Thoracic aorta endothelial cell (primary cell): ENCODE measurements at places on chromosomes 2 and 18. TPM values are rescaled to one million over a fixed set of nuclear protein-coding genes. Genes with fewer than 3 reads are reported as not detected.

Gene OR6B2
- total RNA-seq: not detected in 2 replicates

Gene ESPNL
- total RNA-seq: under 0.01 TPM in 1 of 2 replicates, not detected in the other

Gene DNPEP
- total RNA-seq: 29.8 and 40.6 TPM in 2 replicates

Gene CDH19
- not detected in 2 replicates for total RNA-seq

Gene ALPP
- total RNA-seq: not detected in 2 replicates

Gene ALLC
- total RNA-seq: not detected in 2 replicates

Gene LIPT1
- 4.7 and 7.8 TPM in 2 replicates for total RNA-seq

Gene EVX2
- not detected in 2 replicates for total RNA-seq

Gene MROH2A
- total RNA-seq: not detected in 2 replicates

Gene CFC1
- total RNA-seq: not detected in 2 replicates

Gene SNTG2
- not detected in 2 replicates for total RNA-seq

Gene MPHOSPH10
- 28.6 and 41.6 TPM in 2 replicates for total RNA-seq

Gene RNU2-63P
- total RNA-seq: under 0.01 and 106 TPM in 2 replicates

Gene CD8B2
- total RNA-seq: not detected in 2 replicates

Gene ERBB4
- total RNA-seq: 0.13 and 0.14 TPM in 2 replicates

Gene NT5DC4
- not detected in 2 replicates for total RNA-seq

Gene ALPG
- total RNA-seq: not detected in 2 replicates

Gene DUSP19
- total RNA-seq: 2.4 TPM in 2 replicates

Gene TMEFF2
- under 0.01 and 0.07 TPM in 2 replicates for total RNA-seq

Gene VWC2L
- total RNA-seq: not detected in 2 replicates

Gene GAL3ST2
- not detected in 2 replicates for total RNA-seq

Gene ATP8B1
- 85.6 and 95.1 TPM in 2 replicates for total RNA-seq

Gene CNDP2
- total RNA-seq: 71.5 and 98.6 TPM in 2 replicates

Gene NPHP1
- 6.1 and 7.9 TPM in 2 replicates for total RNA-seq

Gene GCG
- total RNA-seq: not detected in 2 replicates

Gene BMP10
- total RNA-seq: not detected in 2 replicates

Gene ACMSD
- total RNA-seq: not detected in 2 replicates

Gene PRSS56
- not detected in 2 replicates for total RNA-seq

Gene EML6
- total RNA-seq: 0.72 and 0.80 TPM in 2 replicates

Gene ST8SIA5
- 0.13 and 0.14 TPM in 2 replicates for total RNA-seq

Gene CEBPZ
- total RNA-seq: 67.4 and 67.8 TPM in 2 replicates
